ENCODE measurements at places on chromosomes 1 and 21. TPM values are rescaled to one million over a fixed set of nuclear protein-coding genes. Genes with fewer than 3 reads are reported as not detected.

DNA sequence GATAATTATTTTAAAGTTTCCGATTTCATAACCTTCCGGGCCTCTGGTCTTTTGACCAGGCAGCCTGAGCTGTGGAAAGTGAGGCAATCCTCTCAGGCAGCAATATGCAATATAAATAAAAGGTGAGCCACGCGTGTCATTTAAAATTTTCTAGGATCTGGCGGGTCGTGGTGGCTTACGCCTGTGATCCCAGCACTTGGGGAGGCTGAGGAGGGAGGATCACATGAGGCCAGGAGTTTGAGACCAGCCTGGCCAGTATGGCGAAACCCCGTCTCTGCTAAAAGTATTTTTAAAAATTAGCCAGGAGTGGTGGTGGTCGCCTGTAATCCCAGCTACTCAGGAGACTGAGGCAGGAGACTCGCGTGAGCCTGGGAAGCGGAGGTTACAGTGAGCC is 546 bp upstream of the ZNF695 start:
- DNase-seq: peak; percentile 10

GRCh38 chr21:31457675-31458074 is 113.6 kb upstream of the TIAM1 start:
- peak; percentile 19 for DNase-seq

GRCh38 chr1:226128487-226129075 is 58.0 kb downstream of the ACBD3 start:
- peak; percentile 5 for DNase-seq

The NIBAN1 gene
- polyA plus RNA-seq: 25.4 TPM

DNA sequence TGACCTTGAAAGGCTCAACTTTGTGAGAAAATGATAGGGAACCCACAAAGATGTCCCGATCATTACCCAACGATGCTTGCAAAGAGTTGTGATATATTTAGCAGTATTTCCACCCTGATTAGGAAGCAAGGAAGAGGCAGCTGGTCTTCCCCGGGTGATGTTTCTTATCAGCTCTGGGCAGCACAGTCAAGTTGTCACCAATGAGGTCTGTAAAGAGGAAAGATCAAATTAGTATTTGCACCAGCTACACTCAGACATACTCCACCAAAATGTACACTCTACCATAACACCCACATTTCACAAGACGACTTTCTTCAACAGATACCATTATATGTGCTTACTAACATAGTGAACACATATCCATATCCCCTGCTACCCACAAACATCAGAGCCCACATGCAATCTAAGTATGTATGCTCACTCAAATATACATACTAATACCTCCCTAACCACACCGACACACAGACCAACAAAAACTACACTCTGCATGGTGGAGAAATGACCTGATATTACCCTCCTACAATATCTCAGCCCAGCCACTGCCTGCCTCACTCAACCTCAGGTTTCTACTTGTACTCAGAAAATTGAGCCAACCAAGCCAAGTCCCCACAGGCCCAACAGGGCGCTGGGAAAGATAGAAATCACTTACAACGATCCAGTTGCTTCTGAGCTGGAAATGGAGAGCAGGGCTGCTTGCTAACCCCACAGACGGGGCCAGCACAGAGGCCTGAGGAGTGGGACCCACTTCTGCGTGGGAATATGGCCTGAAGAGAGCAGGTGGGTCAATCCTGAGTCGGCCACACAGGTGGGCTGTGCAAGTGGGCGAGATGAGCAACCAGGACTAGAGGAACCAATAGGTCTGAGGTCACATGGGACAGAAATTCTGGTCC is 4.6 kb upstream of the BTG2 start:
- DNase-seq: no peak

- no peak for DNase-seq
Observed at GRCh38 chr1:192159781-192160180, 1.5 kb downstream of the RGS18 start.

GRCh38 chr1:7224081-7224534 is 438.9 kb downstream of the CAMTA1 start:
- DNase-seq: no peak

The SEMA4A gene
- 2.3 TPM for polyA plus RNA-seq

GRCh38 chr1:221663321-221663720 is 78.6 kb downstream of the DUSP10 start:
- DNase-seq: no peak

GRCh38 chr21:26732432-26733221 is 112.6 kb downstream of the ADAMTS1 start:
- DNase-seq: peak; percentile 14

DNA sequence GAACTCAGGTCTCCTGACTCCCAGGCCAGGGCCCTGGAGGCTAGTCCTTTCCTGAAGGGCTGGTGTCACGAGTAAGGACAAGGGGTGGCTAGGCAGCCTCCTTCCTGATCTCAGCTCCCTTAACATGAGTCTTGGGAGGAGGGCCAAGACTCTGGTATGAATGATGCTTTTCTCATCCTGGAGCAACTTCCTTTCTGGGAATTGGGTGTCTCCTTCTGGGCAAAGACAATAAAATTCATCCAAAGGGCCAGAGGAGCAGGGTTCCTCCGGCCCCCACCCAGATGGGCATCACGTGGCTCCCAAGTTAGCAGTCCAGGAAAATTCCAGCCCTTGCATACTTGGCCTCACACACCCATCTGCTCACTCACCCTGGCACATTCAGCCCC is at the start of gene FAM167B:
TSS of gene FAM167B (plus strand) at position 335 of the 386 bp plus-strand sequence. CDS start 200 bp downstream, outside the sequence.
- no peak for DNase-seq

- no peak for DNase-seq
Observed at GRCh38 chr1:160342526-160342925, 524 bp downstream of the COPA start.

DNA sequence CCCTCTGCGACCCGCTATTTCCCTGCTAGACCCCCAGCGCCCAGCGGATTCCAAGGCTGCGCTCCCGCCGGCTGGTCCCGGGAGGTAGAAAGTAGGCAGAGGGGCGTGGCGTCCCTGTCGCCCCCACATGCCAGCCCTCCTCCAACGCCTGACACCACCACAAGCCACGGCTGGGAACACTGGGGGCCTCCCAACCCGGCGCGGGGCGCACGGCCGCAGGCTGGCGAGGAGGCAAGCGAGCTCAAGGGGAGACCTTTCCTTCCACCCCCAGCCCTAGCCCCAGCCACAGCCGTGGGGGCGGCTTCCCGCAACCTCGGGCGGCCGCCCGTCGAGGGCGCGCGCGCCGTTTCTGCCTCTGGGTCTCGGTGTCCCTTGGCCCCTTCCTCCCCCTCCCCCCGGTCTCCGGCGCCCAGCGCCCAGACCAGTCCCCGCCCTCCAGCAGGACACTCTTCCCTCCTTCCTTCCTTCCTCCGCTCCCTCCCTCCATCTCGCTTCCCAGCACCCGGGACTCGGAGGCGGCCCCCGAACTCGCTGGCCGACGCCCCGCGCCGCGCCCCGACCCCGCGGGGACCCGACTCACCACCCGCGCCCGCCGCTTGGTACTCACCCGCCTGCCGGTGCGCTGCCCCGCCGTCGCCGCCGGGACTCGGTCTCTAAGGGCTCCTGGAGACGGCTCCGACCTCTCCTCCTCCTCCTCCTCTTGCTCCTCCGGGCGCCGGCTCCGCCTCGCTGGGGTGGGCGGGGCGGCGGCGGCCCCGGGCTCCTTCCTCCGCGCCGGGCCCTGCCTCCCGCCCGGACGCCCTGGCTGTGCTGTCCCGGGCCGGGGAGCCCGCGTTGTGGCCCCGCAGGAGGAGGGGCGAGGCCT is at the start of gene GNG12:
TSS of gene GNG12 (minus strand) at position 731 of the 865 bp plus-strand sequence. CDS start 125,781 bp downstream, outside the sequence.
- peak; percentile 90 for DNase-seq

DNA sequence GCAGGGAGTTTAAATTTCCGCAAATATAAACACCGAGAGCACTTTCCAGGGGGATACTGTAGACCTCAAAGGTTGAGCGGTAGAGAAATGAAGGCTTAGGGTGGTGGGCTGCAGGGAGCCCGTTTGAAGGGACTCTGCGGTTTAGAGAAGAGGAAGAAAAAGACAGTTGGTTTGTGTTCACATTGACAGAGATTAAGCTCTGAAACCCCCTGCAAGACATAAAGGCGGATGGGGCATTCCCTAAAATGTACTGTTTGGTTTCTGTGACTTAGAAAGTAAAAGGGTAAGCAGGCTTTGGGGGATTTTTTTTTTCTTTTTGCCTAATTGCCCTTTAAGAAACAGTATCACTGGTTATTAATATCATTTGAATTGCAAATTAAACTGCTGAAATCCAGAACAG is 1.3 kb downstream of the KAZN start:
- DNase-seq: no peak

GRCh38 chr21:30271611-30272010 is 11.1 kb downstream of the KRTAP24-1 start:
- DNase-seq: no peak

DNA sequence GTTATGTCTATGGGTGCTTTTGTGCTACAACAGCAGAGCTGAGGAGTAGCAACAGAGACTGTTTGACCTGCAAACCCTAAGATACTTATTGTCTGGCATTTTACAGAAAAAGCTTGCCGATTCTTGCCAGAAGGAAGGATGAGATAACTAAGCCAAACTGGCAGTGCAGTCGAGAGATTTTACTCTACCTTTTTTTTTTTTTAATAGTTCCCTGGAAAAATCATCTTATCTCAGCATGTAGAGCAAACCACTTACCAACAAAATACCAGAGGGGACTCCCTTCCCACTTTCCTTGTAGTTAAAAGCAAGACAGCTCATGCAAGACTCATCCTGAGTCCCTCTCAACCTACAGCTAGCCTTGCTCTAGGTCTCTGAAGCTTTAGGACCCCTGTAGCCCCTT is 132.9 kb downstream of the SYT2 start:
- no peak for DNase-seq

DNA sequence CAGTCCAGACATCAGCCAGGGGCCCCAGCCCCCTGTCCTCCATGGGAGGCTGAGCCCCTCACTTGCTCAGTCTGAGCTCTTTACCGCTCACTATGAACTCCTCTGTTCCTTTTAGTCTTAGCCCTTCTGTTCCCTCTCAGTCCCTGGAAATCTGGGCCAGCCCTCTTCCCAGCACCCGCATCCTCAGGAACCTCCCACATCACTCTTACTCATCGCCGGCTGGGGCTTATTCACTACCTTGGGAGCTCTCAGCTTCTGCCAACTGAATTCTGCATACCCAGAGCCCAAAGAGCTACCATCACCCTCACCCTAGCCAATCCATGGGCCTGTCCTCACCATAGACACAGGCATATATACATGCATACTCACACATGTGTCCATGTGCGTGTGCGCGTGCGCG is 11.5 kb downstream of the KNCN start:
- DNase-seq: no peak

DNA sequence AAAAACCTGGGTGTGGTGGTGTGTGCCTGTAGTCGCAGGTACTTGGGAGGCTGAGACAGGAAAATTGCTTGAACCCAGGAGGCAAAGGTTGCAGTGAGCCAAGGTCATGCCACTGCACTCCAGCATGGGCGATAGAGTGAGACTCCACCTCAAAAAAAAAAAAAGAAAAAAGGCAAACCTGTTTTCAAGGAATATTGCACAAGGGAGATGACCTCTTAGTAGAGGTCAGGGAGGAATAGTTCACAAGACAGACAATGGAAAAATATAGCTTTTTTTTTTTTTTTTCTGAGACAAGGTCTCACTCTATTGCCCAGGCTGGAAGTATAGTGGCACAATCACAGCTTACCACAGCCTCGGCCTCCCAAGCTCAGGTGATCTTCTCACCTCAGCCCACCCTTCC is 22.5 kb upstream of the SUCO start:
- no peak for DNase-seq

GRCh38 chr1:162250004-162250730 is 126.5 kb downstream of the SPATA46 start:
- DNase-seq: no peak

DNA sequence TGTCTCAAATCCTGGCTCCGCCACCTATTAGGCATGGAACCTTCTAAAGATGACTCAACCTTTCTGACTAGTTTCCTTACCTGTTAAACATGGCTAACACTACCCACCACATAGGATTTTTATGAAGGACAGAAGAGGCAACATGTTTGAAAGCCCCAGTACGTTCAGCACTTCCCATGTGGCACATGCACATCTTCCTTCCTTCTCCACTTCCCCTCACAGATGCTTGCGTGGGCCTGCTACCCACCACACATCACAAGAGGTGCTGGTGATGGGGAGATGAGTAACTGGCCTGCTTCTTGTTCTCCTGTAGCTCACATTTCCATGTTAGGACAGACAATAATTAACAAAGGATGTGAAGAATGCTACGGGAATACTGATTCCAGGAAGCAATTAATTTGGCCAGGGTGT is 7.1 kb downstream of the ZBTB21 start:
- DNase-seq: no peak

DNA sequence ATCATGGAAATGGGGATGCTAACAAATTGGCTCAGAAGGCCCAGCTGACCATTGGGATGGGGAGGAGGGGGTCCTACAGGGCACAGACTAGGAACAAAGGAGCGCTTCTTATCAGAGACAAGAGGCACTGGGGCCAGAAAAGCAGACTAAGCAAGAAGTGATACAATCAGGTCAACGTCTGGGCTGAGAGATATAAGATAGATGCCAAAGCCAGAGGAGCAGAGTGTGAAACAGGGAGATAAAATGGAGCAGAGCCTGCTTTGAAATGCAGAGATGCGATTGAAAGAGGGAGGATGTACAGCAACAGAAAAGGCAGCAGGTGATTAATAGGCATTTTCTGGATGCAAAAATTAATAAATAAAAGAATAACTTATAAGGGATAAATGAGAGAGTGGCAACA is 127.5 kb upstream of the SAMSN1 start:
- no peak for DNase-seq

DNA sequence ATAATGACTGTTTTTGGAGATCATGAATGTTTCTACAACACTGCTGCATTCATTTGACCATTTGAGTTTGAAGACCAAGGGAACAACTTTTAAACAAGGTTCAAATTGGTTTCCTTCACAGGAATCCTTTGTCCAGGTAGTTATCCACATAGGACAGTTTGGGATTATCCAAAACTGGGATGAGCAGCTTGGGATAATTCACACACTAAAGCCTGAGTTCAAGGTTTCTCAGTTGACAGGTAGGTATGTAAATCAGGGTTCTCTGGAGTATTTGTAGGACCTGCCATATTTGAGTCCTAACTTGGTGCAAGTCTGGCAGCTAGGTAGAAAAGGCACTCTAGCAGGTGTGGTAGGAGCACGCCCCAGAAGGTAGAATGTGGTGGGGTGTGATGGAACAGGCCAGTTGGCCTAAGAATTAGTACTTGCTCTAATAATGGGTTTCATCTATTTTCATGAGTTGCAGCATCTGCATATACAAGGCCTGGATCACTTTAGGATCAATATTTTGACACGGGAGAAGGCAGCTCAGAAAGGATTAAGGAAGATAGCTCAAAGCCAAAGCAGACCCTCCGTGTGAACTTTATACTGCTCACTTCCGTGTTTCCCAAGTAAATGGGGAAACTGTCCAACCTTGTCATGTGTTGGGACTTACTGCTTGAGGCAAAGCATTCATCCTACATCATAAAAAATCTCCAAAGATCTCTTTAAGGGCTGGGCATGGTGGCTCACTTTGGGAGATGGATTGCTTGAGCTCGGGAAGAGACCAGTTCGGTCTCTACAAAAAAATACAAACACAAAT is 14.1 kb upstream of the RAB42 start:
- DNase-seq: no peak

The VWA5B1 gene
- polyA plus RNA-seq: not detected

DNA sequence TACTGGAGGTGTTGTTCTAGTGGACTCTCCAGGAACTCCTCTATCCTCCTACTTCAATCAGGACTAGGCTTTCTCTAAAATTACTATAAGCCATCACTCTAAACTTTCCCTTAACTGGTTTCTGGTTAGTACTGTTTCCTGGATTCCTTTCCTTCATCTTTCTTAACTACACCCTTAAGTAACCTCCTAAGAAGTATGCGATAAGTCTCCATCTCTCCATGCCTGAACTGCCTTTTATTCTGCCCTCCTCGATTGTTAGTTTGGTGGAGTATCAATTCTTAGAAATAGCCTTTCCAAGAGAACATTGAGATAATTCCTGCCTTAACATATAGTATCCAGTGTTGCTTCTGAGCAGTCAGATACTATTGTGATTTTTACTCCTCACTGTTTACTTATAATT is 162.9 kb upstream of the PDE4B start:
- no peak for DNase-seq
